H9 (cell line): ENCODE measurements at places on chromosomes 11 and 22.

DNA sequence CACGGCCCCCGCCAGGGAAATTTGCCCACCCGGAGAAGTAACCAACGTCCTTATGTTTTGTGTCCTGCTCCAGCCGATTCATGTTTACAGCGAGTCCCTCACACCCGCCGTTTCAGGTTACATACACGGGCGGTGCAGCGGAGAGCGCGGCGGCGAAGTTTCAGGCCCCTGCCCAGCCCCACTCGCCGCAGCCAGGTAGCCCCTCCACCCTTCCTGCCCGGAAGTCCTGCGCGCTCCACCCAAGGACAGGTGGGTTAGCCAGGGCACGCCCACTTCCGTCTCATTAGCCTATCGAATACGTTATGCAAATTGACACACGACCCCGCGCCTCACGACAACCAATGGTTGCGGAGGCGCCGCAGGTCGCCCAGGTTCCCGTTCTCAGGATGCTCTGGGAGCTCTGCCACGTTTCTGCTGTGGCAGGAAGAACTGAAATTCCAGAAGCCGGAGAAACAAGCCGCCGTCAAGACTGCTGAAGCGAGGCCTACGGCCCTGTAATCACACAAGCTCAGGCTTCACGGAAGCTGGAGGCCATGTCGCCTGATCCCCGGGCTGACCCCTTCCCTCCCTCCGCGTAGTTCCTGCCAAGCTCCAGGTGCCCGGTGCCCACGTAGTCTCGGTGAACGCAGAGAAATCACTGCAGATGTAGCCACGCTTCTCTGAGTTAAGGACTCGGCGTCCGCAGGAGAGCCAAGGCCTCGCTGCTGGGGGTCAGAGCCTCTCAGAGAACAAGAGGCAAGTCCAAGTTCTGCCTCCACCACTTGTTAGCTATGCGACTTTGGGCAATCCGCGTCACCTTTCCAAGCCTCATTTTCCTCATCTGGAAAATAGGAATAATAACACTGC lies 22.4 kb upstream of the MYH9 start:
- peak; percentile 100 for DNase-seq

DNA sequence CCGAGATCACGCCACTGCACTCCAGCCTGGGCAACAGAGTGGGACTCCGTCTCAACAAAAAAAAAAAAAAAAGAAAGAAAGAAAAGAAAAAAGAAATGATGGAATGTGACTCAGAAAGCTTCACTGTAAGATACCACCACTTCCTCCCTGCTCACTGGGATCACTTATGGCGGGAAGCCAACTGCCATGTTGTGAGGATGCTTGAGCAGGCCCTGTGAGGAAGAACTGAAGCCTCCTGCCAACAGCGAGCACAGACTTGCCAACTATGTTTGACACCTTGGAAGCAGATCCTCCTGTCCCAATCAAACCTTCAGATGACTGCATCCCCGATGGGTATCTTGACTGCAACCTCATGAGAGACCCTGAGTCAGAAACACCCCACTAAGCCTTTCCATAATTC lies 8.3 kb downstream of the SEC14L6 start:
- no peak for DNase-seq

GRCh38 chr11:95363708-95364107 lies 132.7 kb upstream of the SESN3 start:
- DNase-seq = peak; percentile 71

DNA sequence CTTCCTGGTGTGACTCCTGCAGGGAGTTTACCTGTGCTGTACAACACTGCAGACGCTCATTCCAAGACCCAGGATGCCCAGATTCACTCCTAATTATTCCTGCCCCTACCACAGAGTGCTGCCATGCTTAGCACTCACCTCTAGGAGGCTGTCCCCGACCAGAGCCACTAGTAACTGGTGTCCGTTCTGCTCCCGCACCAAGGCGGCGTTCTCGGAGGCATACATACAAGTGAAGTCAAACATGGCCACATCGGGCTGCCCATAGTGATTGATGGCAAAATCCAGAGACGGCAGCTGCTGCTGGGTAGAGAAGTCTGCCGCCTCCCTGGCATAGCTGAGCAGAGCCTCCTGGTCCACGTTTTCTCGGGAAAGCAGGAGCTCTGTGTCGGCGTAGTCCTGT lies 122.3 kb upstream of the BID start:
- DNase-seq = peak; percentile 79

DNA sequence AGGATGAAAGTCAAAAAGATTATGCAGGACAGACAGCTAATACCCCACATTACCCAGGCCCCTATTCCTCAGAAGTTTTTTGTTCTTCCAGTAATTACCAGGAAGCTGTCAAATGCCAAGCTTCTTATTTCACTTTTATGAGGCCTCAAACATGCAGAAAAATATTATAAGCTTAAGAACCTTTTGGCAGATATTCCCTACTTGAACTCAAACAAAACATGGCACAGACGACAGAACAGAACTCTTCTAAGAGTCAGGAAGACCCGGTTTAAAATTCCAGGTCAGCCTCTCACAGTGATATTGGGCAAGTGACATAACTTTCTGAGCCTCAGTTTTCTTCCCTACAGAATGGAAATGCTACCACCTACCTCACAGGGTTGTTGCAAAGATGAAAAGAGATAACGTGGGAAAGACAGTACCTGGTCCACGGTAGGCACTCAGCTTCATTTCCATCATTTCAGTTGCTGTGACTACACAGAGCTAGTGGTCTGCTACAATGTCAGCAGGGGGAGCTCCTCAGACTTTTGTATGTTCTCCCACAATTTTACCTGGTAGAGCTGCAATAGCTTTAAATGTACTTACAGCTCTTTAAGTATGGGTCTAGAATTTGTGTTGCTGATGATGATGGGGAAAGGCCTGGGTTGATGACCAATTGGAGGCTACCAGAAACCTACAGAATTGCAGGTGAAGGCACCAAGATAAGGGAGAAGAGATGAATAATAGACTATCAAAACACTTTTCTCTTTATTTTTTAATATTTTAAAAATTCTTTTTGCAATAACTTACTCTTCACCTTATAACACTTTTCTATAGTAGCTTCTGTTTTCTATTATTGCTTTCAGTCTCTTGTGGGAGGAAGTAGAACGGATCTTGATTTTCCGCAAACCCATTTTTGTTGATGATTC lies 98.3 kb upstream of the CHRM4 start:
- peak; percentile 49 for DNase-seq

DNA sequence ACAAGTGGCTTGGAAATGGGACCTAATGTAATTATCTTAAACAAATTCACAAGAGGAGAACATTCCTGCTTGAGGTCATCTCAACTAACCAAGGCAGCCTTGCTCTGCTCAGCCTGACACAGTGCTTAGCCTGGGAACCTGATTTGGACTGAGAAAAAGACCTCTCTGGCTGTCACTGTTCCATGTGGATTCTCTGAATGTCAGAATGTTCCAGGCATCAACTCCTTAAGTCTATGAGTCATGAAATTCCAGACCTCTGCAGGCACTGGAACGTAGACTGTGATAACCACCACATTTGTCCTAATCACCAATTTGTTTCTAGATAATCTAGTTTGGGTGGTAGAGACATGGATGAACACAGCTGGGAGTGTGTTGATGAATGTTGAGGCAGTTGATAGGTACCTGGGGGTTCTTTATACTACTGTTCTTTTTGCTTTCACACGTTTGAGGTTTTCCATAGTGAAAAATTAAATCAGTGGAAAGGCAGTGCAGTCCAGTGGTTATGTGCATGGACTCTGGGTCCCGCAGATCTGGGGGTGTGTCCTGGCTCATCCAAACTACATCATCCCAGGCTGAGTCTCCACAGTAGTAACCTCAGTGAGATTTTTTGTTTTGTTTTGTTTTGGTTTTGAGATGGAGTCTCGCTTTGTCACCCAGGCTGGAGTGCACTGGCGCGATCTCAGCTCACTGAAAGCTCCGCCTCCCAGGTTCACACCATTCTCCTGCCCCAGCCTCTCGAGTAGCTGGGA lies 269.6 kb downstream of the MN1 start:
- DNase-seq = no peak

- no peak for DNase-seq
Observed at GRCh38 chr11:78432058-78432515, 14.5 kb upstream of the GAB2 start.

GRCh38 chr11:45390407-45390806 lies 104.3 kb upstream of the SYT13 start:
- DNase-seq = no peak

DNA sequence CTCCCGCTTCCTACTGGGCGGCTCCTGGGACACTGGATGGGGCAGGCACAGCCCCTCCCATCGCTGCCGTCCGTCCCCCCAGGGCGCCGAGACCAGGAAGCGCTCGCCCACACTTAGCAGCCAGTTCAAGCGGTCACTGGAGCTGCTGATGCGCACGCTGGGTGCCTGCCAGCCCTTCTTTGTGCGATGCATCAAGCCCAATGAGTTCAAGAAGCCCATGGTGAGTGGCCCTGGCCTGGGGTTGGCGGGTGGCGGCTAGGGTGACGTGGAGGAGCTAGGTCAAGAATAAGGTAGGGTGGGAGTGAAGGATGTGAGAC lies 44.6 kb downstream of the MYO7A start:
- no peak for DNase-seq

GRCh38 chr11:44605965-44606364 lies 40.5 kb downstream of the CD82 start:
- DNase-seq = no peak

DNA sequence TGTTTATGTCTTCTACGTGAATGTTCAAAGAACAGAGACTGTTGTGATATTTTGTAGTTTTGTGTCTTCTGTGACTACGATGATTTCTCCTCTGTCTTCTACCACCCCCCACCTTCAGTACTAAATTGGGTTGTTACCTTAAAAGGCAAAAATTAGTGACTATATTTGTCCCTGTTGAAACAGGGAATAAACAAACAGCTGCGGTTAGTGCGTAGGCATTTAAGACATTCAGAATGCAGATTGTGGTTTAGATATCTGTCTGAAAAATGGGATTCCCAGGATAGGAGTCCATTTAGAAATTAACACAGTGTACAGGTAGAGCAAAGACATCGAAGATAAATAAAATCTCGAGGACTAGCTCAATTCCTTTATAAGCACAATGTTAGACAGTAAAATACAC lies 15.6 kb upstream of the ARHGAP42 start:
- DNase-seq = no peak

DNA sequence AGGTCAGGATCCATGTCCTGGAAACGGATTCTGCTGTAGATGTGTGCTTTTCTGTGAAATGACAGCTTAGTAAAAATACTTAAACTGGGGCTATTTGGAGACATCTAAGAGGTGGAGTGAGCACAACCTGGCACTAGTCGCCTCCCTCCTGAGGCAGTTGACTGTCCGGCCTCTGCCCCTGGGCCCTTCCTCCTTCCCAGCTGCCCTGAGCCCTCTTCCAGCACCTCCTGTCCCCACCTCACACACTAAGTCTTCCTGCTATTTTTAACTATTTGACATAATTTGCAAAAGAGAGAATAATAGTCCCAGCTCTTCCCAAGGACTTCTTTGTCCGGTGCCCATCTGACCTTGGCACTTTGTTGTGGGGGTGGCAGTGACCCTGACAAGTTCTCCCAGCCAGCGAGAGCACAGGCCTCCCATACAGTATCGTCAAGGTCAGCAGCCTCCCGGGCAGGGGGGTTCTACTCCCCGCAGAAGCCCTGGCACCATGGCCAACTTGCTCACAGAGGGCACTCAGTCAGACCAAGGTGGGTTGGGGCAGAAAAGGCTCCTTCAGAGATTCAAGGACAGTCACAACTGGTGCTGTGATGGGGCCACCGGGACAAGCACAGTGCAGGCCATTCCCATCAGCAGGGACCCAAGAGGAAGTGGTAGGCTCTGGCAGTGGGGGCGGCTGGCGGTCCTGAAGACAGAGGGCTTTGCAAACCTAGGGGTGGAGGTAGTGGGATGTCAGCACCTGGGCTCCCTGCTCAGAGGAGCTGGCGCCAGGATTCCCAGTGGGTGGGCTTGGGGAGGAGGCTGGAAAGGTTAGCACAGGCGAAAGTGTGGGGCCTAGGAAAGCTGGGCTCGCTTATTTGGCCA lies 5.5 kb upstream of the NEAT1 start:
- peak; percentile 40 for DNase-seq

DNA sequence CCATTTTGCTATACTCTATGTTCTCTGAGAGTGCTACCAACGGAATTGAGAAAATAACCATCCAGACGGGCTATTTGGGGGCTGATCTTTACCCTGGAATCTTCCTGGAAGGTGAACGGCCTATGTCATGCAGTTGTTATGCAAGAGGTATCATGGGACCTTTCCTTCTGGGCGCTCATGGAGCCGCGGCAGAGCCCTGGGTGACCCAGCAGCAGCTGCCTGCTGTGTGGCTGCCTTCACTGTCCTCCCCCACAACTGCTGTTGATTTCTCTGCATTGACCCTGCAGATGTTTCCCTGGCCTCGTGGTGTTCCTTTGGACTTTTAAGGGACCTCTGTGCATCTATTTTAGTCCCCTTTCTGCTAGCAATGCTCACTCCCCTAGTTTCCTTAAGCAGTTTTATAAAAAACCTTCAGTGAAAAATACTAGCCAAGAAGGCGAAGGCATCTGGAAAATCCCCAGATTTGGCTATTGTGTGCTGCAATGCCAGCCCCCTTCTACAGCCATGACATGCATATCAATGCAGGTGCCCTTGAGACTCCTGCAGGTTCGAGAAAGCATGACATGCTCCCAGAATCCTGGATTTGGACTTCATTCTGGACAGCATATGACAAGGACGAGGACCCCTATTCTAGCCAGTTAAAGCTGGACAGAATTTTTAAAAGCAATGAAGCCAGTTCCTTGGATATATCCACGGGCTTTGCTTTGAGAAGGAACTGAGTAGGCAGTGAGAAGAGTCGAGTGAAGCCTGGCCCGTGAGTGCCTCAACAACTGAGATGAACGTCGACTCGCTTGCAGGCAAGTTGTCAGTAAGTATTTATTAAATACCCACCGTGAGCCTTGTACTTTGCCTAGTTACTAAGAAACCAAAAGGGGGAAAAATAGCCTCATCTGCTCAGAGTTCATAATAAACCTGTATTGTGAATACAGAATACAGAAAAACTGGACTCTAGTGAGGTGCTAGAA lies at the start of gene SLC25A18:
Gene SLC25A18 (plus strand): TSS at position 593 of the 965 bp plus-strand sequence. CDS start 16,447 bp downstream, outside the sequence.
- DNase-seq = peak; percentile 61

GRCh38 chr11:24286238-24286637 lies 210.6 kb upstream of the LUZP2 start:
- no peak for DNase-seq

GRCh38 chr11:116861539-116861938 lies 24.1 kb upstream of the APOA1 start:
- DNase-seq = no peak

- peak; percentile 67 for DNase-seq
Observed at GRCh38 chr11:32231909-32232493, 141.1 kb downstream of the RCN1 start.

DNA sequence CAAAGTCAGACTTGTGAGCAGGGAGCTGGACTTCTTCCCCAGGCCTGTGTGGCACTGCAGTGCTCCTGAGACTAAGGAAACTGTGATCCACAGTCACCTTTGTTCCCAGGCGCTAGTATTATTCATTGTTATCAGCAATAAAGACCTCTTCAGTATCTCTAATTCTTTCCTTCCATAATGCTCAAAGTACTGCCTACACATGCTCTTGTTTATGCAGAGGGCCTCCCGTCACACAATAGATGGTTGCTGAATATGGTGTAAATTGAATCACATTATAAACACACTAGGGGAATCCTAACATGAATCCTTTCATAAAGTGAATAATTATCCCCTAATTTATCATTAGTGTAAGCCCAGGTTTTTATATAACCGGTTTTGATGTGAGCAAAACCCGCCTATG lies 493.3 kb downstream of the BUD13 start:
- no peak for DNase-seq
